Heart right ventricle (tissue), 16 donors: ENCODE measurements at places on chromosomes 16 and 17. TPM values are rescaled to one million over a fixed set of nuclear protein-coding genes. Genes with fewer than 3 reads are reported as not detected.

NR1D1 gene
- 7.3 TPM for total RNA-seq

DNA sequence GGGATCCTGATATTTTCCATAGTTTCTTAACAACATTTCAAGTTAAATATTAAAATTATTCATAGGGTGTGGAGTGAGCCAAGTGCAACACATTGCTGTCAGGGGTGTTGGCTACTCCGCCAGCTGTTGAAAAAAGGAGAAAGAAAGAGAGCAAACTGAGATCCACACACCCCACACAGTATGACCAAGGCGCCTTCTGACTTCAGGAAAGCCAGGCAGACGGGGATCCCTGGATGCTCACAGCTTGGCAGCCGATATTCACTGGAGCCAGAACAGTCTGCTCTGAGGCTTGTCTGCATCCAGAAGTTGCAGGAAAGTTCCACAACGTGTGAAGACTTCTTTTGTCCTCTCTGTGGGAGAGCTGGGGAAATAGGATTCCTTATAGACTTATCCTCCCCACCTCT, 9.3 kb downstream of the CHD9NB start:
- peaks cover 5% of the 10 kb centered on the region for H3K27me3 ChIP-seq
- DNase-seq: peak; percentile 22
- peak overlapping the region; percentile 53 for H3K27ac ChIP-seq
- H3K4me3 ChIP-seq: peak overlapping the region; percentile 8

NTHL1 gene
- 13.8 TPM for total RNA-seq

TNS4 gene
- total RNA-seq: not detected

- H3K36me3 ChIP-seq: no peaks in the 10 kb centered on the region
- peaks cover 18% of the 10 kb centered on the region for H3K4me1 ChIP-seq
- H3K27me3 ChIP-seq: no peaks in the 10 kb centered on the region
Measured at GRCh38 chr17:50130559-50131305, 772 bp upstream of the SAMD14 start.

PRR35 gene
- not detected for total RNA-seq

GRCh38 chr17:77258638-77259037, 117.9 kb downstream of the SEC14L1 start:
- no peak overlapping the region for H3K27ac ChIP-seq
- H3K27me3 ChIP-seq: no peaks in the 10 kb centered on the region
- no peak overlapping the region for H3K4me3 ChIP-seq
- no peaks in the 10 kb centered on the region for H3K36me3 ChIP-seq
- no peaks in the 10 kb centered on the region for H3K4me1 ChIP-seq
